GM23338 (cell line): ENCODE measurements at places on chromosomes 2 and 18. TPM values are rescaled to one million over a fixed set of nuclear protein-coding genes. Genes with fewer than 3 reads are reported as not detected.

DNA sequence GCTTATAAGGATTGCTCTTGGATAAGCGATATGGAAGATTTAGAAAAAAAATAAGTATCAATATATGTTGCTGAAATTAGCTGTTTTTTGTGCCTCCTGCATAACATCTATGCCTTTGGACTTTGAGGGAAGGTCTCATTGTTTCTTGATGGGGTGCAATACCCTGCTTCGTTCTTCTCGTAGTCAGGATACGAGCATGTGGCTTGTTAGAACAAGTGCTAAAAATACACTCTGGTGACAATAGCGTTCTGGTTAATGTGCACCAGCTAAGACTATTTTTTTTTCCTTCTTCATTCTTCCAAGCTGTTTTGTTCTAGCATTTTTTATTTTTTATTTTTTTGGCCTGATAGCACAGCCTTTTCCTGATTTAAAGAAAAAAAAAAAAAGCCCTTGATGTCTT lies 97.5 kb downstream of the ZNF407 start:
- DNase-seq, result no peak

GRCh38 chr2:32064713-32065112 lies 1.4 kb downstream of the SPAST start:
- DNase-seq, result no peak

LOXHD1 gene
- total RNA-seq, result 0.16 and 0.17 TPM in 2 replicates

CRYGD gene
- total RNA-seq, result 3.0 and 3.4 TPM in 2 replicates

DNA sequence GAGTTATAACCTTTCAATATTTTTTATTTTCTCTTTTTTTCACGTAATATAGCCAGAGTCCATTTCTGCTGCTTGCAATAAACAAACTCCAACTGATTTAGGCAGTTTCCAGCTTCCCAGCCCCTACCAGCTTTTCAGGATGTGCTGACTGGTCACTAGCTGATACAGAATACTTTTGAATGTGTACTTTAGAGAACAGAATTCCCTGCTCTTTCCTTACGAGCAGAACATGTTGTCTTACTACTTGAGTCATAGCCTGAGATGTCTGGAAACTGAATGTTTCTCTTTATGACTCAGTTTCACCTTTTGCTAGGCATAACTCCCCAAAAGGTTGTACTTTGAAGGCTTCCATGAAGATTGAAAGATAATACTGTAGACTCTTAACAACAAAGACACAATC lies 44.5 kb upstream of the KCNE4 start:
- DNase-seq, result no peak

- no peak for DNase-seq
These were observed 32.3 kb downstream of the AFF3 start for GRCh38 chr2:100109986-100110613.

DNA sequence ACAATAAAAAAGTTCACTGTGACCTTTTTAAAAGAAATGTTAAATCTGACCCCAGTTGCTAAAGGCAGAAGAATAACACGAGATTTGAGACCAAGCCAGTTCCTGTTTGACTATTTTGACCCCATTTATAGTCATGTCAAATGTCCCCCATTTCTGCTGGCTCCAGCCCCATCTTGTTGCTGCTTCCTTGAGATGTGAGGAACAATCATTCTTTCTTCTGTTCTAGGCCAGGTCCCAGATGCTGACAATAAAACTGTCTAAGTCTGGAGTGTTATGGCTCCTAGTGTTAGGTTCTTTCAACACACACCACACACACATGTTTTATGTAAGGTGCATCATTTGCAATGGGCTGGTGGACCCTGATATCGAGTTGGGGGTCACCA lies 92.0 kb upstream of the CYP1B1 start:
- no peak for DNase-seq

GRCh38 chr2:159454185-159454584 lies 162.2 kb downstream of the BAZ2B start:
- DNase-seq, result no peak

IL1RL1 gene
- not detected in 2 replicates for total RNA-seq

GRCh38 chr2:10303181-10303693 lies 533 bp downstream of the HPCAL1 start:
- no peak for DNase-seq

GRCh38 chr2:237857791-237858190 lies 1.6 kb upstream of the RAMP1 start:
- no peak for DNase-seq

IL1RN gene
- not detected in 2 replicates for total RNA-seq

EXOC6B gene
- 43.5 and 45.9 TPM in 2 replicates for total RNA-seq

DNA sequence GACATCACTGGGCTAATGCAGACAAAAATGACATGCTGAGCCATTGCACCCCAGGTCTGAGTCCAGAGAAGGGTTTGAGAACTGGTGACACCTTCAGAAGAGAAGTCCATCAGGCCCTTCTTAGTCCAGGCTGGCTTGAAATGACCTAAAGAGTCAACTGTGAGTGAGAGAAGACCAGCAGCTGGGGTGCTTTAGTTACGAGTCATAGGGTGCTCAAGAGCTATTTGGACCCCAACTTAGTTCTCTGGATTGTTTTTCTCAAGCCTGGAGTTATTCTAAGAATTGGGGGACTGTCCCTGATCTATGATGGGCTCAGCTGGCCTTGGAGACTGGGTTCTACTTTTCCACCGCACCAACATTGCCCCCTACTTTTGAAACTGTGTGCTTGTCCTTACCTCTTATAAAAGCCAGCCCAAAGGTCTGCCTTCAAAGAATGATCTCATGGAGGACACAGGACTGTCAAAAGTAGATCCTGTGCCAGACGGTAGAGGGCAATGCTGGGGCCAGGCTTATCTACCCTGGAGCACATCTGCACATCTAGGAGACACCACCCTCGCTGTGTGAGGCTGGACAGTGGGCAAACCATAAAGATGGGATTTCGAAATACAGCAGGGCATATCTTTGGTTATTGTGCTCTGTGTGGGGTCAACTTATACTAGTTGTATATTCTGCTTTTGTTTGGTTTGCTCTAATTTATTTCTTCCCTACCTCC lies 333.0 kb upstream of the SLC14A2 start:
- no peak for DNase-seq

SIX3 gene
- 0.28 TPM in 1 of 2 replicates, not detected in the other for total RNA-seq

IER3IP1 gene
- total RNA-seq, result 10.6 and 12.2 TPM in 2 replicates

- DNase-seq, result no peak
These were observed 91.6 kb upstream of the SMAD2 start for GRCh38 chr18:48022021-48022420.

DNA sequence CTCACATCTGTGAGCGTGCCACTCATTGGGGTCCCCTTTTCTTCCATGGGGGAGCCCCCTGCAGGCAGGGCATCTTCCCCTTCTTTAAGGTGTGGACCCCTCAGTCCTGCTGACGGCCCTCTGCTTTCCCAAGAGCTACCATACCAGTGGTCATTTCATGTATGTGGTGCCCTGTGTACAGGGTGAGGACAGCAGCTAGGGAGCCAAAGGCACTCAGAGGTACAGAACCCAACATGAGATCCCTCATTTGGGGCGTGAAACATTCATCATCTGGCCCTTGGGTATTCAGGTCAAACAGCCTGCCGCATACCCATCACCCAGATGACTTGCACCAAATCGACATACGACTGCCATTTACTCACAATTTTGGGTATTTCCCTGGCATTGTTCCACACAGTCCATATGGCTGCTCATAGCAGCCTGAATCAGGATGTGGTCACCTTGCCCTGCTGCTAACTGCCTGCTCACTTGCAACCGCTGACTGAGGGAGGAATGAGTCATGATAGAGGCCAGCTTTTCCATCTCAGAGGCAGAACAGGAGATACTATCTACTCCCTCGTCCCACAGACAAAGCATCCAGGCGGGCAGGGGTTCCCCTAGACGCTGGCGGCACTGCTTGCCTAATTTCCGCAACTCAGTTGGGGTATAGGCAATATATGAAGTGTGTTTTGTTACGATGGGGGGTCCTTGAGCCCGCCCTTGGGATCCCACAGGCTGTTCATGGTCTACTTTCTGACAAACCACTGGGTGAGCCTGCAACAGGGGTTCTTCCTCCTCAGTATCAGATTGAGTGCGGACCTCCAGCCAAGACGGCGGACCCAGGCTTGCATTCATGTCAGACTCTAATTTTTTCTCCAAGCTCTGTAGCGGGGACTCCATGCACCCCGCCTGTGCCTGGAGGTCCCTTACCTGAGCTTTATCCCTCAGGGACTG lies 228.6 kb downstream of the SATB2 start:
- DNase-seq, result no peak

DNA sequence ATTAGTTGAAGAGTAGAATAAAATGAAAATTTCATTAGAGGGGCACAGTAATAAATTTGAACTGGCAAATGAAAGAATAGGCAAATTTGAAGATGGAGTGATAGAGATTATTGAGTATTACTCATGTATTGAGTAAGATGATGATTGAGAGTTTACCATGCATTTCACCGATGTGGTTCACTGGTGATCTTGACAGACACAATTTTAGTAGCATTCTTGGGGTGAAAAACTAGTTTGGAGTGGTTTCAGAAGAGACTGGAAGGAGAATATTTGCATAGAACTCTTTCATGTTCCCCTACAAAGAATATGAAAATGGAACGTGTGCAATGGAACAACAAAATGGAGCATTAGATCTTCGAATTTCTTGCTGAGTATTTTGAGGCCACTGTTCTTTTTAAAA lies 121.4 kb downstream of the ASXL3 start:
- DNase-seq, result no peak

DNA sequence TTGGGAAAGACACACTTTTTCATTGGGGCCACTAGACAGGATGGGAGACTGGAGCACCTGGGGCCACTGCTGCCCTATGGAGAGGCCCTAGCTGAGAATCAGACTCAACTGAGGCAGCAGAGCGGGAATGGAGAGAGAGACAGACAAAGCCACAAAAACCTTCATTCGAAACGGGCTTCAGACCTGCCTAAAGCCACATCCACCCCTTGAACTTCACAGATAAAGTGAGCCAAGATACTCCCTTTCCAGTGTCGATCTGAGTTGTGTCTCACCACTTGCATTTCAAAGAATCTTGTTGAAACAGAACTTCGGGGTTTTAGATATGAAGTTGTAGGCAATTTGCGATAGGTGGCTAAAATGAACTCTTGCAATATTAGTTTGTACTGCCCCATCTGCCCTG lies 11.3 kb upstream of the LDLRAD4 start:
- DNase-seq, result no peak

ACP1 gene
- 189 and 213 TPM in 2 replicates for total RNA-seq

SCN7A gene
- total RNA-seq, result 0.23 and 0.42 TPM in 2 replicates

DNA sequence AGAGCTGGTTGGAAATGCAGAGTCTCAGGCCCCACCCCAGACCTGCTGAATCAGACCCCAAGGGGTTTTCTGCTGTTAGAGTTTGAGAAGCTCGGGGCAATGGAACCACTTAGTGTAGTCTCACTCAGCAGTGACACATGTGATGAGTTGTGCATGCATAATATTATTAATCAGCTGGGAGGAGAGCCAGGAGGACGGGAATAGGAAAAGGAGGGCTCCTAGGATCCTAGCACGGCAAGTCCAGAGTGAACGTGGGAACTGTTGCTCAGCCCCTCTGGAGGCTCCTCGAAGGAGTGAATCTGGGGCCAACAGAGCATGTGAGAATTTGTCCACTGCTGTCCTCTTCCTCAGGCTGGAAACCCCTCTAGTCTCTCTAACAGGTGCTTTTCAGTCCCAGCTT lies 87.1 kb downstream of the HS1BP3 start:
- DNase-seq, result no peak

- peak; percentile 68 for DNase-seq
These were observed 374.4 kb downstream of the MTX2 start for GRCh38 chr2:176643646-176644045.

GRCh38 chr2:49175831-49176230 lies 21.5 kb upstream of the FSHR start:
- DNase-seq, result no peak

GRCh38 chr2:648476-649424 lies 28.5 kb downstream of the TMEM18 start:
- DNase-seq, result no peak

- peak; percentile 62 for DNase-seq
These were observed 428.3 kb downstream of the NCKAP5 start for GRCh38 chr2:133139847-133140533.

DNA sequence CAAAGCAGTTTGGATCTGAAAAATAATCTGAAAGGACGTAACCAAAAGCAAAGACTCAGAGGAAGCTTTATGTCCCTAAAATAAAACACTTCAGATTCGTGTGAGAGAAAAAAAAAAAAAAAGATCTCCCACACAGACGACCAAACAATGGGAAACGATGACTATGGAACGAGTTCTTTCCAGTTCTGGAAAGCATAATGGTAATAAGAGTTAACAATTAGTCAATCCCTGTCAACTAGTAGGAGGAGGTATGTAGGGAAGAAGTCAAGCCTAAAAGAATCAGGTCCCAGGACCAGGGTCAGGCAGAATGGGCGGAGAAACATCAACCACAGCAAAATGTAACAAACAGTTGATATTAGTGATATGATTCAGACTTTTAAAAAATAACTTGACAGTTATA lies 170.3 kb upstream of the SETBP1 start:
- DNase-seq, result no peak

DNAH6 gene
- total RNA-seq, result 0.16 and 0.31 TPM in 2 replicates

DNA sequence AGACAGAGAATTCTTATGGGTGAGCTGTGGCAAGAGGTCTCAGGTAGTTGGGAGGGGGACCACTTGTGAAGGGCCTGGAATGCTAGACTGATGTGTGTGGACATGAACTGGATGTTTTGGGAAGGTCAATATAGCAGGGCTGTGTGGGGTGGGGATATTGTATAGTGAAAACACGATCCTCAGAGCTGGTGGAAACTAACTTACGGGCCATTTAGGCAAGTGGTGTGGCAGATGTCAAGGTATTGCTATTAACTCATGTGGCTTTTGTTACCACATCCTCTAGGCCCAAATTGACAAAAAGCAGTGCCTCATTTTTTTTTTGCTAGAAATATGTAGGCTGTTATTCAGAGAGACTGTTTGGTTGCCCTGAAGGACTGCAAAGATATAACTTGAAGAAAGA lies 8.0 kb upstream of the GALNT1 start:
- no peak for DNase-seq
